ENCODE measurements at places on chromosomes 1 and 21.

GRCh38 chr1:37629726-37630425, 4.8 kb downstream of the RSPO1 start:
- no peak for DNase-seq

GRCh38 chr1:229987953-229988352, 79.1 kb upstream of the GALNT2 start:
- no peak for DNase-seq

GRCh38 chr1:177385760-177386698, 215.3 kb downstream of the BRINP2 start:
- no peak for DNase-seq

- no peak for DNase-seq
Observed at GRCh38 chr1:204712708-204713430, 27.3 kb upstream of the LRRN2 start.

- no peak for DNase-seq
Observed at GRCh38 chr1:7303554-7304317, 467.4 kb upstream of the VAMP3 start.

- DNase-seq: no peak
Observed at GRCh38 chr1:42164551-42165420, at the start of gene GUCA2A. GUCA2A (minus strand) TSS chr1:42164745; CDS start chr1:42164712, 33 bp downstream.

DNA sequence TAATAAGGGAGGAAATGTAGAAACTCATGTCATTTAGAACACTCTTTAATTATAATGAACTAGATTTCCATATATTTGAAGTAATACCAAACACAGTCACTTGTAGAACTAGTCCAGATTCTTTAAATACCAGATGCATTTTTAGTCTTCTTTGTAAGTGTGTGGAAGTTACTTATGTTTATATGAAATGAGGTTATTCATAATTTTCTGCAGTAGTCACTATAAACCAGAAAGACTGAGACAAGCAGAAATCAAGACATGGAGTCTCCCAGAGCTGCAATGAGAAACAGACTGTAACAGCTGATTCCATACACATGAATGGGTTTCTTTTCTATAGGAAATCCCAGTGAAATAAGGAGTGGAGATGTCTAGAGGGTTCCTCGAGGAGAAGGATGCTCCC, 216.6 kb upstream of the ZP4 start:
- DNase-seq: no peak
